Gastrocnemius medialis (tissue), 4 donors: ENCODE measurements at places on chromosomes 3 and 15. TPM values are rescaled to one million over a fixed set of nuclear protein-coding genes. Genes with fewer than 3 reads are reported as not detected.

The GOLGA8M gene
- total RNA-seq = not detected

- DNase-seq = peak; percentile 94
- no peak overlapping the region for H3K4me3 ChIP-seq
- H3K27ac ChIP-seq = peak overlapping the region; percentile 75
- peaks cover 16% of the 10 kb centered on the region for H3K4me1 ChIP-seq
These were observed 49.1 kb upstream of the LIMD1 start for GRCh38 chr3:45545476-45545875.

The IMPG2 gene
- 0.13 TPM for total RNA-seq

DNA sequence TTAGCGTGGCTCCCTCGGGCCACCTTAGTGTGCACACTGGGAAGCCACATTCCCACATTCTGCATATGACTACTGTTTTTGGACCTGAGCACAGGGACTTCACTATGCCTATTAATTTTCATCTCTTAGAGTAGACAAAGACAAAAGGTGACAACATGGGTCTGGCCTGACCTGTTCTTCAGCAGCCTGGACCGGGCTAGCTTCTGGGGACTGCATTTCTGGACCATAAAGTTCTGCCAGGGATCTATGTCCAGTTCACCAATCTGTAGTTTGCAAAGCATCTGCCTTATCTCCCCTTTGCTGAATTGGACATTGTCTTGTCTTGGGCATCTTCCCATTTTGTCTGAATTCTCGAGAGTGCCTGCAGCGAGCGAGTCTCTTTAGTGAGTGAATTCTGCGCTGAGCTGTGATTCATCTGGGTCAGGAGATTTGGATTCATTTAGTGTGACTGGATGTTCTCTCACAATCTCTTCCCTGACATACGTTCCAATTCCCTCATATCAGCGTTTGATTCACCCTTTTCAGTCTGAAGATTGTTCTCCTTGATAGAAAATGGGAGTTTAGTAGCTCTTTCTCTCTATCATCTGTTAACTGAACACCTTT is 112.2 kb upstream of the PLXNA1 start:
- no peaks in the 10 kb centered on the region for H3K27me3 ChIP-seq
- H3K4me3 ChIP-seq = no peak overlapping the region
- H3K36me3 ChIP-seq = no peaks in the 10 kb centered on the region
- DNase-seq = no peak
- H3K4me1 ChIP-seq = peaks cover 23% of the 10 kb centered on the region

The CCR9 gene
- total RNA-seq = 0.09 TPM

The GNAT1 gene
- not detected for total RNA-seq

DNA sequence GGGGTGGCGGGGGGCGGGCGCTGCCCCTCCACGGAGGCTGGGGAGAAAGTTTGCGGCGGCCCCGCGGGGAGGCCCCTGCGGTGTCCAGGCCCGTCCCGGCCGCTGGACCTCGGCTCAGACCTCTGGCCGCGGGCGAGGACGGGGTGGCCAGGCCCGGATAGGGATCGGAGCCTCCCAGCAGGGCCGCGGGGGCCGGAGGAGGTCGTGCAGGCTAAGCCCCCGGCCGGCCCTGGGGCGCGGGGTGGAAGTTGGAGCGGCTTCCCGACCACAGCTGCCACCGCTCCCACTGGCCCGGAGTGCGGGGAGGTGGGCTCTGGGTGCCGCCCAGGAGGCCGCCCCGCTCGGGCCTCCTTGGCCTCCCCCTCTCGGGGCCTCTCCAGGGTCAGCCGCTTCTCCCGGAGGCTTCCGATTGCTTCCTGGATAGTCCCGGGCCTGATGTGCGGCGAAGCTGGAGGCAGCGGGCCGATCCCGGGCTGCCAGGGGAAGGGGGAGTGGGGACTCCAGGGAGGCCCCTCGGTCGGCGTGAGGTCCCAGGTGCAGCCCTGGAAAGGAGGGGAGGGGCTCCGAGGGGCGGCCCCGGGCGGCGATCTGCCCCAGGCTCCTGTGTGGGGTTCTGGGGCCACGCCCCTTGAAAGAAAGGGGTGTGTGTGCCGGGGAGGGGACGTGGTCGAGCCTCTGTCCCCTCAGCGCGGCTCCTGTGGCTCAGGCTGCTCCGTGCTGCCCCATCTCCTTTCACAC is 907 bp downstream of the PLXNA1 start:
- no peaks in the 10 kb centered on the region for H3K36me3 ChIP-seq
- peaks cover 3% of the 10 kb centered on the region for H3K4me1 ChIP-seq
- H3K27ac ChIP-seq = peak overlapping the region; percentile 15
- peak overlapping the region; percentile 56 for H3K4me3 ChIP-seq
- no peak for DNase-seq

The KCNAB1 gene
- total RNA-seq = 1.7 TPM

DNA sequence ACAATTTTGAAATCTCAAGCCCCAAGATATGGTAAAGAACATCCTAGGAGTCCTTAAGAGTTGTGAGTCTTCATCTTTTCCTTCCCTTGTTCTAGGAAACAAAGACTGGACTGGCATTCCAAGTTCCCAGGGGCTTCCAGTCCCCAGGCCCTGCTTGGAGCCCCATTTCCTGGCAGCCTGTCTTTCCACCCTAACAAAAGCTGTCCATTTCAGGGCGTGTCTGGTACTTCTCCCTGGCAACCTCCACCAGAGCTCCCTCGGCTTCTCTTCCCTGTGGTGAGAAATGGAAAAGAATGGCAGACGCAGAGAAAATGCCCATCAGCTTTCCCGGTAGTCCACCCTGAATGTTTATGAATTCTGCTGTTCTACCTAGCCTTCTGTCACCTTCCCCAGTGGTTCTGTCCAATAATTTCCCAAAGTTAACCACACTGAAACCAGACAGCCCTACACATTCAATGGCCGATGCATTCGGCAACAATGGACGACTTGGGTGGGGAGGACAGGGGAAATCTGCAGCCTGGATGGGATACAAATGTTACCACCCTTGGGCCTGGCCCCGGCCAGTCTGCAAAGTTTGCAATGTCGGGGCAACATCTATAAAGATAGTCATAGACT is 6.8 kb downstream of the RAB6B start:
- H3K36me3 ChIP-seq = no peaks in the 10 kb centered on the region
- DNase-seq = no peak
- no peak overlapping the region for H3K27ac ChIP-seq
- no peaks in the 10 kb centered on the region for H3K27me3 ChIP-seq

The MED12L gene
- total RNA-seq = 0.07 TPM

DNA sequence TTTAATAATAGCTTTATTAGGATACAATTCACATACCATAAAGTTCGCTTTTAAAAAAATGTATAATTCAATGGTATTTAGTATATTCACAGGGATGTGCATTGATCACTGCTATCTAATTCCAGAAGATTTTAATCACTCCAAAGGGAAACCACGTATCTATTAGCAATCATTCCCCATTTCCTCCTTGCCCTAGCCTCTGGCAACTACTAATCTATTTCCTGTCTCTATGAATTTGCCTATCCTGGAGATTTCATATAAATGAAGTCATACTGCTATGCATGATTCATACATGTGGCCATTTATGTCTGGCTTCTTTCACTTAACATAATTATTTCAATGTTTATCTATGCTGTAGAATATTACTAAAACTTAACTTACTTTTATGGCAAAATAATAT is 32.0 kb upstream of the CASR start:
- no peak overlapping the region for H3K4me3 ChIP-seq
- H3K27ac ChIP-seq = no peak overlapping the region
- DNase-seq = no peak
- no peaks in the 10 kb centered on the region for H3K27me3 ChIP-seq
- no peaks in the 10 kb centered on the region for H3K4me1 ChIP-seq

- no peak overlapping the region for H3K4me3 ChIP-seq
- no peak for DNase-seq
- no peaks in the 10 kb centered on the region for H3K27me3 ChIP-seq
- no peaks in the 10 kb centered on the region for H3K4me1 ChIP-seq
- H3K36me3 ChIP-seq = no peaks in the 10 kb centered on the region
- no peak overlapping the region for H3K27ac ChIP-seq
These were observed 14.2 kb upstream of the CD200R1L start for GRCh38 chr3:112860898-112861297.

DNA sequence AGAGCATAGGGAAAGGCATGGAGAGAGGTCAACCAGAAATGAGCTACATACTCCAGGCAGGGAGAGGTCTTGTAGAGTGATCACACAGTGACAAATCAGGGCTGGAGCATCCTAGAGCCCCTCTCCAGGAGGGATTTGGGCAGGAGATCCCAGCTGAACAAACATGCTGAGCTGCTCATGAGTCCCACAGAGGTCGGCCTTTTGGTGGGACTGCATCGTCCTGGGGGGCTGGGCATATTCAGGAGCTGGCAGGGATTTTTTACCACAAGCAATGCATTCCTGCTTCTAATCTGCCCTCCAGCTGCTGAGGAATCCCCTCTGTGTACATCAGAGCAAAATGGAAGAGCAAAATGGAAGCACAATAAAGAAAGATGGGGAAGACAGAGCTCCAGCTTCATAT is 94.9 kb downstream of the NTRK3 start:
- H3K4me1 ChIP-seq = no peaks in the 10 kb centered on the region
- no peaks in the 10 kb centered on the region for H3K36me3 ChIP-seq
- no peaks in the 10 kb centered on the region for H3K27me3 ChIP-seq
- no peak overlapping the region for H3K4me3 ChIP-seq

The TEX55 gene
- not detected for total RNA-seq

The CGNL1 gene
- total RNA-seq = 0.78 TPM

GRCh38 chr15:55846116-55846707 is 103.3 kb upstream of the PRTG start:
- no peaks in the 10 kb centered on the region for H3K27me3 ChIP-seq
- H3K27ac ChIP-seq = no peak overlapping the region
- no peaks in the 10 kb centered on the region for H3K36me3 ChIP-seq
- H3K4me1 ChIP-seq = no peaks in the 10 kb centered on the region

The CLRN1 gene
- total RNA-seq = not detected

The IQCF5 gene
- not detected for total RNA-seq

GRCh38 chr15:96070636-96071035 is 259.9 kb upstream of the NR2F2 start:
- no peaks in the 10 kb centered on the region for H3K36me3 ChIP-seq
- DNase-seq = peak; percentile 12
- H3K27me3 ChIP-seq = no peaks in the 10 kb centered on the region
- H3K27ac ChIP-seq = no peak overlapping the region
- H3K4me3 ChIP-seq = no peak overlapping the region
- no peaks in the 10 kb centered on the region for H3K4me1 ChIP-seq

The NANOGP8 gene
- not detected for total RNA-seq

DNA sequence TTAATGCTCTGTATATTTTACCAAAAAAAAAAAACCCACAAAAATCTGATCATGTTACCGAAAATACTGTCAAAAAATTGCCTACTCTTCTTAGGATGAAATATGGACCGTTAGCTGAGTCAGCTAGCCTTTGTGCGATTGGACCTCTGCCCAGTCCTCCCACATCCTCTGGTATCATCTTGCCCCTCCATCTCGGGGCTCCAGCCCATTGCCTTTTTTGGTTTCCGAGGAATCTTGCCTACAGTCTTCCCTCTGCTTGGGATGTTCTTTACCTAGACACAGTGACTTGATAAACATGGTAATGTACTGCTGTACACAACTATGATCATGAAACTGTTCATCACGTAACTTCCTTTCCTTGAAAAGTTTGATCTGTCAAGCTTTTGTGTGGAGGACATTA is 371.4 kb downstream of the SV2B start:
- no peak overlapping the region for H3K4me3 ChIP-seq
- no peak overlapping the region for H3K27ac ChIP-seq
- DNase-seq = no peak
- H3K27me3 ChIP-seq = no peaks in the 10 kb centered on the region
- H3K36me3 ChIP-seq = no peaks in the 10 kb centered on the region
